Stimulated activated CD8-positive, alpha-beta memory T cell treated with anti-CD3 and anti-CD28 coated beads, Interleukin-2, amount 100 ng/mL, for 1 hour (primary cell): ENCODE measurements at places on chromosomes 4 and X.

DNA sequence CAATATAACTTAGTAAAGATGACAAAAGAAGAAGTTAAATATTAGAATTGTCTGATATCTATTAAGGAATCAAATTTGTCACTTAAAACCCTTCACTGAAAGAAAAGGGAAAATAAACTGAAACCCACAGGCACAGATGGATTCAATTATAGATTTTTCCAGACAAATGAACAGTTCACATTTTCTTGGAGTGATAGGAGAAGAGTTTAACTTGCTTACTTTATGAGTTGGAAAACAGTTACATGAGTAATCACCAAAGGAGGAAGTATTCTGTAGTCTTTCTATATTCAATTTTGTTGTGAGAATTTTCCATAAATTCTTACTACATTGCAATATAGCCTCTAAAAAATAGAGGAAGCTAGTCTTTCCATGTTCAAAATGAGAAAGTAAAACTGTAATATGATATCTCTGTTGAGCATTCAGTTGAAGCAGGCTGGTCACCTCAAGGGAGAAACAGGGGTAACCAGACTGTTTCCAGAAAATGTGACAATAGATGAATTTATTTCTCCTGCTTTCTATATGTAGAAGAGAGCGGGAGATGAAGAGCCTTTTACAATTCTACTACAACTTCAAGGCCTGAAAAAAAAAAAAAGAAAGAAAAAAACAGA lies 330.3 kb upstream of the EPHA5 start:
- DNase-seq: no peak

DNA sequence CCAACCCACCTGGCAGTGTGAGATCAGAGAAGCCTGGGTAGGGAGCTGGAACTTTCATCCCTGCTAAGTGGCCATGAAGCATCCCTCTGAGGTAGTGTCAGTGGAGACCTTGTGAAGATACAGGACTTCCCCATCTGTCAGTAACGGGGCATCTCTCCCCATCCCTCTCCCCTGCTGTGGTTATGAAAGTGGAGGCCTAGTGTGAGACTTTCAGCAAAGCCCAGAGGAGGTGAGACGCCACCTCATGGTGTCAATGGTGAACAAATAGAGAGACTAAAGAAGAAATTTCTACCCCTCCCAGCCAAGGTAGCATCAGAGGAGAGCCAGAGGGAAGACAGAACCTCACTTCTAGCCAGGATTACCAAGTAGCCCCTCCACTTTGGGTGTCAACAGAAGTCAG lies 150.2 kb downstream of the VEGFC start:
- DNase-seq: no peak

DNA sequence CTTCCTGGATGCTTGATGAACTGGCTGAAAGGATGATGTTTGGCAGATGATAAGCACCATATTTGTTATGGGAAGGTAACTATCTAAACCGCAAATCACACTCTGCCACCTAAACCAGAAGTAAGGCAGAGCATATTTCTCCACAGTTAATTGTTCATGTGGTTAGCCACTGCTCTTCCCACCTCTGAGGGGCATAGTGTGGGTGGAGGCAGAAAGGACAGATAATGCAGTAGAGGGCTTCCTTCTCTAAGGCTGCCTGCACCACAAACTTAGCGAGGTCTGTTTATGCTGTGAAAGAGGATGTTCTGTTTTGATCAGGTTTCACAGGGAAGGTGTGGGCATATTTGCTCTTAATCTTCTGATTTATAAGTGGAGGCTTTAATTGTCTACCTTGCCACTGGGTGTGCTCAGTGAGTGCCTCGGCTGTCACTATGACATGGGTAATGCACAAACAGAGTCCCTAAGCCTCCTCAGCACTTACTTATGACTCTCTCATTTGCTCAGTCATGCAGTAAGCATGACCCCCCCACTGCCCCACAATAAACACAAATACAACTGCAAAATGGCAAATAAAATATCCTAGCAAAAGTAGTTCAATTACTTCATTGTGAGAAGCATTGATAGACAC lies 401.0 kb downstream of the TMA16 start:
- no peak for DNase-seq

- DNase-seq: no peak
Observed at GRCh38 chrX:12804655-12805054, 13.4 kb downstream of the PRPS2 start.

DNA sequence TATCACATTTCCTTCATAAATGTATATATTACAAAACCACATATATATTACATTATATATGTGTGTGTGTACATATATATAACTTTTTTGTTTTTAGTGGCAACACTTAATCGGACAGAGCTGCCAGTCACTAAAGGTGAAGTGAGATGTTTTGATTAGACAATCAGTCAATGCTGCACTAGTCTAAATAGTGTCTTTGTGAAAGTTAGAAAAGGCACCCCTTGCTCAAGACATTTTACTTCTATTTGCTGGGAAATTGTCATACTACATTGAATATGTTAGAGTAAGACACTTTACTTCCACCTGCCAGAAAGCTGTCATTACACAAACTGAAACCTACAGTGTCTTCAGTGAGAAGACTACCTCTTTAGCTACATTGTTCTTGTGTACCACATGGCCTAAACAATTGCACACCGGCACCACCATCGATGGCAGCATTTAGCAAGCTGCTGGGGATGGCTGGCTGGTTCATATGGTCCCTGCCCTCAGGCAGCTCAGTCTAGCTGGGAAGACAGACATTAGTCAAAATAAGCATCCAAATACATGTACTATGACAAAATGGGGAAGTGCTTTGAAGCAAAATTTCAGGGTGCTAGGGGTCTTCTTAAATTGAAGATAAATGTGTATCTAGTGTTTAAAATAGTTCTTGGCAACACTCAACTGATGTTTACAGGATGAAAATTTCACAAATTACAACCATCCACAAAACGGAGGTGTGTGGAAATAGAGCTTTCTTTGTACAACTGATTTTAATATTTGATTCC lies 148.1 kb upstream of the GATB start:
- DNase-seq: no peak

DNA sequence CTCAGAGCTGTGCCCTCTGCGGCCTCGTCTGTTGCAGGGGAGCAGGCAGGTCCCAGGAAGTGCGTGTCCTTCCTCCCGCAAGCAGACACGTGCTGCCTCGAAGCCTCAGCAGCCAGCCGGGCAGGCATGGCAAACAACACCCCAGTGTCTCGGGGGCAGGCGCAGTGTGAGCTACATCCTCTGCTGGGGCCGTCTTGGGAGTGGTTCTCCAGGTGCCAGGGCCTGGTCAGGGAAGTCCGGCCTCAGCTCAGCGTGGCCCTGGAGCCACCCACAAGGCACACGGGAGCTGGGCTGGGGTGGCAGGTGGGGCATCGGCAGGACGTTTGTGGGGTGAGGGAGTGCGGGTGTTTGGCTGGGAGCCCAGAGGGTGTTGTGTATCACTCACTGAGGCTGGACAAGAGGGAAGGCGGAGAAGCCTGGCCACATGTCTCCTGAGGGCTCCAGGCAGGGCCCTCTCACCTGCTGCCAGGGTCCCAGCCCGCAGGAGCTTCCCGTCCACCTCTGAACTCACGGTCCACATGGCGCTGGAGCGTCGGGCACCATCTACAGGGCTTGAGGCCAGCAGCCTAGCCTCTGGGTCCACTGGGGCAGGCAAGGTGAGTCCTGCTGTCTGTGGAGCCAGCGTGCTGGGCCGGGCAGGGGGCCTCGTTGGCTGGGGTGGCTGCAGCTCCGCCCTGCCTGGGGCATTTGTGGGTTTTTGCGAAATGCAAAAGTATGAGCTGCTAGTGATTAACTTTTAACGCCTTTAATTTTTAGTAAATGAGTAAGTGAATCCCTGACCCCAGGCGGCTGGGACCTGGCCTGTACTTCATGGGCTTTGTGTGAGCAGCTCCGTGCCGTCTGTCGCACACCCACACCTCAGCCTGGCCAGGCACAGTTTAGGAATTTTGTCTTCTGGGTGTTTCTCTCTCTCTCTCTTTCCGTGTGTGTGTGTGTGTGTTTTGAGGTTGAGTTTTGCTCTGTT lies 17.3 kb upstream of the UVSSA start:
- DNase-seq: no peak

DNA sequence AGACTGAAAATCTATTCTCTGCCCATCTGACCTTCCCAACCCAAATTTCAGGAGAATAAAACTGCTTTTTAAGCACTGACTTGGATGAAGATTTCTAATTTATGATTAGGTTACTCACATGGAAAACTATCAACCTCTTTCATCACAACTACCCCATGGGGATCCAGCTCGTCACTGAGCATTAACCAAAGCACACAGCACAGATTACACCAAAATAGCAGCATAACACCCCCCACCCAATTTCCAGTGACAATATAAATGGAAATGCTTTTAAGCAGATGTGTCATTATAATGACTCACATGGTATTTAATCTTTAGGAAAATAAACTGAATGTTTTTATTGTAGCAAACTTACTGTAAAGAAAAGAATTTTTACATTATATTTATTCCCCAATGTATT lies 9.7 kb downstream of the SERTM2 start:
- DNase-seq: no peak

DNA sequence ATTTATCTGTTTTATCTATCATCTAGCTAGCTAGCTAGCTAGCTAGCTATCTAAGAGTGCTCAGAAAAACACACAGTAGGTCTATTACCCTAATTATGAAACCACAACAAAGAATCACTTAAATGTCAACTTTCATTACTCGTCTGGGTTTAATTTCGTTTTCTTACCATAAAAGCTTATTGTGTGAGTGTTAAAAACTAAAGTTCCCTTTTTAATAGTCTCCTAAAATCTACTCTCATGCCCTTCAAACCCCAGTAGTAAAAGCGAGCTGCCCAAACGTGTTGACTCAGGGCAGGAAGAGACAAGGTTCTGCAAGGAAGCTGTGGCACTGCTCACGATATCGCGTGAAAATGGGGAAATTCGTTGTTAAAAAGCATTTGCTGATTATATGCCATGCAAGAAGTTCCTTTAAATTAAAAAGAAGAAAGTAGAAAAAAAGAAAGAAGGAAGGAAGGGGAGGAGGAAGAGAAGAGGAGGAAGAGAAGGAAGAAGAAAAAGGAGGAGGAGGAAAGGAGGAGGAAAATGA lies 595 bp downstream of the MBNL3 start:
- no peak for DNase-seq

DNA sequence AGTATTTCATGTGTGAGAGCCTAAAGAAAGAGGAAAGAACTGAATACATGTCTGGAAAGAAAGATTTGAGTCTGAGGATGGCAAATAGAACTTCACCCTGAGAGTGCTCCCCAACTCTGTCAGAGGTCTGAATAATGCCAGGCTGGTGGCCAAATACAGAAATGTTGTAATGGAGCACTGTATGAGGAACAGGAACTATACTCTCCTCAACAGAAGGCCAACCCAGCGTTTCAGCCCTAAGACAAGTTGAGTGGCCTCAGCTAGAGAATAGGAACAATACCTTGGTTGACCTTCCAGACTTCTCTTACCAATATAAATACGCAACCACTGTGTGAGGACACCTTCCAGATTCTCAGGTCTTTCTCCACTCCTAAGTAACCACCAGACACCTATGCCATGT lies 94.5 kb upstream of the STIM2 start:
- DNase-seq: no peak

- DNase-seq: no peak
Observed at GRCh38 chr4:110124711-110125110, 73.7 kb downstream of the ELOVL6 start.

DNA sequence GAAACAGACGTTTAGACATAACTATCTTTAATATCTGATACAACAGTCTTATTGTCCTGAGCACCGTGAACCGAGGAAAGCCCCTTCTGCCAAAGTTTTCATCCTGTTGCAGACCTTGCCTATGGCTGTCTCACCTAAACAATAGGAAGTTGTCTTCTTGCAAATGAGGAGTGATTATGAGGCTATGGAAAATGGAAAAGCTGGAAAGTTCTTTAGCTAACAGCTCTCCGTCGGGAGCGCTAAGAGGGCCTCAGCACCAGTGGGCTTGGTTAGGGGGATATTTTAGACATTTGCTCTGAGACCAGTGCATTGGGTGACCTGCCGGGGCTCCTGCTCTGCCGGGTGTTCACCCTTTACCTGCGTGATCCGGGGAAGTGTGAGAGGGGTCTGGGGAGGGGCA lies 28.4 kb downstream of the TMEM131L start:
- DNase-seq: no peak

DNA sequence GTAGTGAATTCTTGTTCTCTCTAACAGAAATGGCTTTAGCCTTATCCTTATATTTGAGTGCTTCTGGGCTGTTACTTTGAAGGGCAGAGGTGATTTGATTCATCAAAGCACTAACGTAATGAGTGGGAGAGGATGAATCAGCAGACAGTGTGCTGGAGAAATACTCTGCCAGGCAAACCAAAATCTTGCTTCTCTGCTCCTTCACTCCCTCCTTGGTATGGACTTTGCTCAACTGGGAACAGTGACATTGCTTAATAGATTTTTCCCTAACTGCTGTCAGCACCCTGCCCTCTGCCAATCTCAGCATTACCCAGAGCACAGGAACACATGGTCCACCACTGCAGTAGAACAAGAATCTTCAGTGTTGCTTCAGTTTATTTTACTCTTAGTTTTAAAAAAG lies 56.0 kb downstream of the PDLIM5 start:
- DNase-seq: no peak

DNA sequence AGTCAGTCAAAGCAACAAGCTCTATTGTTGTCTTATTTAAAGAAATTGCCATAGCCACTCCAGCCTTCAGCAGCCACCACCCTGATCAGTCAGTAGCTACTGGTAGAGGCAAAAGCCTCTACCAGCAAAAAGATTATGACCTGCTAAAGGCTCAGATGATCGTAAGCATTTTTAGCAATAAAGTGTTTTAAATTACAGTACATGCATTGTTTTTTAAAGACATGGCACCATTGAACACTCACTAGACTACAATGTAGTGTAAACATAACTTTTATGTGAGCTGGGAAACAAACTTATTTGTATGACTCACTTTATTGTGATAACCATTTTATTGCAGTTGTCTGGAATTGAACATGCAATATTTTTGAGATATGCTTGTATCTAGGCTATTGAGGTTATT lies 32.3 kb upstream of the DYNLT3 start:
- no peak for DNase-seq
